ENCODE measurements at places on chromosomes 12 and 14. TPM values are rescaled to one million over a fixed set of nuclear protein-coding genes. Genes with fewer than 3 reads are reported as not detected.

The KLHL33 gene
- total RNA-seq: 0.47 TPM

The OR11H7 gene
- total RNA-seq: not detected

DNA sequence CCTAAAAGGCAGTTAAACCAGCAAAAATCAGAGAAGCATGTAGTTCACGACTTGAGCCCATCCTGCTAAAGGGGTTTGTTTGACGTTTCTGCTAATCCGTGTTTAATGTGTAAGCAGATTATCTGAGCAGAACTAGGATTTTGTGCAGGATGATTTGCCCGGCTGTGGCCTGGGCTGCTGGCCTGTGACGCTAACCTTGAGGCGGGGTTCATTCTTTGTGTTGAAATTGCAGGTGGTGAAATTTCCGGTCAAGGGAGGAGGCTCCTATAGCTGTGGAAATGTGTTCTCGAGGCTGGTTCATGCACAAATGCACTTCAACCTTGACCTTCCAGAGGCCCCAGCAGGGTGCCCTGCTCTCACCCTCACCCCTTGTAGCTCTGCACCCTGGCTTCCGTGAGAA, 63.7 kb downstream of the SLC24A4 start:
- H3K36me3 ChIP-seq: no peaks in the 10 kb centered on the region
- peak; percentile 73 for DNase-seq
- H3K4me1 ChIP-seq: peaks cover 3% of the 10 kb centered on the region

GRCh38 chr14:67934087-67934486, 114.5 kb downstream of the RAD51B start:
- H3K27ac ChIP-seq: no peak overlapping the region
- DNase-seq: no peak
- H3K4me3 ChIP-seq: no peak overlapping the region
- H3K27me3 ChIP-seq: no peaks in the 10 kb centered on the region
- no peaks in the 10 kb centered on the region for H3K36me3 ChIP-seq

The SRRM4 gene
- not detected for total RNA-seq

- H3K4me1 ChIP-seq: no peaks in the 10 kb centered on the region
- no peak overlapping the region for H3K4me3 ChIP-seq
- no peaks in the 10 kb centered on the region for H3K27me3 ChIP-seq
- no peak overlapping the region for H3K27ac ChIP-seq
These were observed 359.9 kb downstream of the NRXN3 start for GRCh38 chr14:78530078-78530477.

The TSFM gene
- 22.6 TPM for total RNA-seq

- peak overlapping the region; percentile 41 for H3K4me3 ChIP-seq
- no peaks in the 10 kb centered on the region for H3K36me3 ChIP-seq
- H3K4me1 ChIP-seq: peaks cover 13% of the 10 kb centered on the region
- DNase-seq: no peak
- H3K27me3 ChIP-seq: peaks cover 12% of the 10 kb centered on the region
These were observed 767.3 kb upstream of the TBX3 start for GRCh38 chr12:115451151-115451779.

The LPAR5 gene
- total RNA-seq: 3.8 TPM

The KRT73 gene
- total RNA-seq: not detected

GRCh38 chr14:103544388-103545218, 15.6 kb downstream of the TRMT61A start:
- peaks cover 57% of the 10 kb centered on the region for H3K4me1 ChIP-seq
- H3K27ac ChIP-seq: peak overlapping the region; percentile 18
- H3K27me3 ChIP-seq: no peaks in the 10 kb centered on the region
- H3K4me3 ChIP-seq: no peak overlapping the region
- H3K36me3 ChIP-seq: no peaks in the 10 kb centered on the region
- peak; percentile 51 for DNase-seq

The EML1 gene
- 34.5 TPM for total RNA-seq

- no peak overlapping the region for H3K27ac ChIP-seq
- H3K4me3 ChIP-seq: no peak overlapping the region
- no peaks in the 10 kb centered on the region for H3K36me3 ChIP-seq
- H3K4me1 ChIP-seq: no peaks in the 10 kb centered on the region
These were observed 168.8 kb downstream of the ANO4 start for GRCh38 chr12:100963381-100963780.

The PFKM gene
- total RNA-seq: 39.1 TPM

The LDHB gene
- 382 TPM for total RNA-seq

GRCh38 chr12:74119811-74120362, 417.7 kb upstream of the ATXN7L3B start:
- H3K27ac ChIP-seq: no peak overlapping the region
- no peaks in the 10 kb centered on the region for H3K36me3 ChIP-seq
- H3K27me3 ChIP-seq: no peaks in the 10 kb centered on the region
- no peak overlapping the region for H3K4me3 ChIP-seq

DNA sequence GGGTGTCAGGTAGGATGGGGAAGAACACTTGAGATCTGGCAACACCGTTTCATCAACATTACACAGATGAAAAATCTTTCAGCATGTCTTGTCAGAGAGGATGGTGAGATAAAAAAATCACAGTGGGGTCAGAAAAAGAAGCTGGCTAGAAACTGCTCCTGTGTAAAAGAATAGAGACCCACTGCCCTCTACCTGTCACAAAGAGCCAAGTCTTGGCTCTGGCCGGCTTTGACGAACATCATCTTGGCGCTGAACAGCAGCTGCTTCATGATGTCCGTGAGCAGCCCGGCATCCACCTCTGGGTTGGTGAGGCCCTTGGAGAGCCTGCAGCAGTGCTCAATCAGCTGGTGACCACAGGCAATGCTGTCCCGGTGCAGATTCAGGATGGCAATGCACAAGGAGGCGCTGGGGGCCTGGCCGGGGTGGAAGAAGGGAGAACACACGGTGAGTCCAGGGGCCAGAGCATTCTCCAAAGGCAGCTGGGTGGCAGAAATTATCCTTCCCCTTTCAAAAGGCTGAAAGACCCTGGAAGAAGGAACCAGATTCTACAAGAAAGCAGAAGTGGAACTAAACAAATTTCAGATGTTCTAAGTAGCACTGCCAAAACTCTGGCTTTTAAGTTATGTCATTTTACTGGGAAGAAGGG, 50.2 kb downstream of the ZFYVE26 start:
- peaks cover 98% of the 10 kb centered on the region for H3K36me3 ChIP-seq
- peak; percentile 52 for DNase-seq

DNA sequence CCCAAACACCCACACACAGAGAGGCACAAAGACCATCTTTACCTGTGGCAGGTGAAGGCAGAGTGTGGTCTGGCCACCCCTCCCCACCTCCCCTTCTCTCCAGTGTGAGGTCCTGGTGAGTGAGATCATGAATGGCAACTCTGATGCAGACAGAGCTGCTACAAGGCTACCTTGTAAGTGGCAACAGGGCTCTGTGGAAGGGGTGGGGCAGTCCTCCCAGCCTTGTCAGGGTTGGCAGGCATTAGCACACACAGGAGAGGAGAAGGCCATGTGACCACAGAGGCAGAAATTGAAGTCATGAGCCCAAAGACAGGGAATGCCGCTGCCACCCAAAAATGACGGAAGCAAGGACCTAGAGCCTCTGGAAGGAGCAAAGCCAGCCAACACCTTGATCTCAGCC, 30.7 kb downstream of the VWF start:
- H3K27me3 ChIP-seq: no peaks in the 10 kb centered on the region
- peaks cover 57% of the 10 kb centered on the region for H3K4me1 ChIP-seq
- no peak for DNase-seq
- H3K4me3 ChIP-seq: no peak overlapping the region

The TMEM52B gene
- 3.6 TPM for total RNA-seq

- H3K27ac ChIP-seq: no peak overlapping the region
- H3K27me3 ChIP-seq: no peaks in the 10 kb centered on the region
- peaks cover 100% of the 10 kb centered on the region for H3K36me3 ChIP-seq
- no peak for DNase-seq
These were observed 10.1 kb downstream of the IL23A start for GRCh38 chr12:56348776-56349175.

The TTC9 gene
- 5.5 TPM for total RNA-seq

DNA sequence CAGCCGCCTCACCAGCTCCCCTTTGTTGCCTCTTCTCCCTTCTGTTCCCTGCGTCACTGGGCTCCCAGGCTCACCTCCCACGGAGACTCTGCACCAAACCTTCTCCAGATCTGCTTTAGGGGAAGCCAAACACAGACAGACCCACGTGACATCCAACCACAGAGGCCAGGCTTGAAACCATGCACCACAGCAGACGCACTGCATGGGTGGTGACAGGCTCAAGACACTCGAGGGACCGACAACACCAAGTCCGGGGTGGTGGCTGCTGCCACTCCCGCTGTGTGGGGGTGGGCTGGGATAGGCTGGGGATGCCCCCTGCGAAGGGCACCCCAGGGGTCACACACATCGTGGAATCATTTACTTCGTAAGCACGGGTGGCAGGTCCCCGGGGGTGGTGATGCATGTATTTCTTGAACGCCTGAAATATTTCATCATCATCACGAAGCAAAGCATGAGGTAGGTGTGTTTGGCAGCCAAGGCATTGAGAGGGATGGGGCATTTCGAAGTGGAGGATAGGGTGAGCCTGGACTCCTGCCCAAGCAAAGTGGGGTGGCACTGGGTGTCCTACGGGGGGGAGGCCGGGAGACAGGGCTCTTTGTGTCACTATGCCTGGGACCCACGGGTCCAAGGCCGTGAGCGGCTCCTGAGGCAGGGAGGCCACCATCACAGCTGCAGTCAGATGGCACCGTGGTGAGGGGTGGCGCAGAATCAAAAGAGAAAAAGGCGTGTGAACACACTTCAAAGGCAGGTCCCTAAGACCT, 66.8 kb upstream of the RFLNA start:
- no peak overlapping the region for H3K27ac ChIP-seq
- H3K27me3 ChIP-seq: no peaks in the 10 kb centered on the region
- peaks cover 14% of the 10 kb centered on the region for H3K4me1 ChIP-seq
- H3K4me3 ChIP-seq: no peak overlapping the region

DNA sequence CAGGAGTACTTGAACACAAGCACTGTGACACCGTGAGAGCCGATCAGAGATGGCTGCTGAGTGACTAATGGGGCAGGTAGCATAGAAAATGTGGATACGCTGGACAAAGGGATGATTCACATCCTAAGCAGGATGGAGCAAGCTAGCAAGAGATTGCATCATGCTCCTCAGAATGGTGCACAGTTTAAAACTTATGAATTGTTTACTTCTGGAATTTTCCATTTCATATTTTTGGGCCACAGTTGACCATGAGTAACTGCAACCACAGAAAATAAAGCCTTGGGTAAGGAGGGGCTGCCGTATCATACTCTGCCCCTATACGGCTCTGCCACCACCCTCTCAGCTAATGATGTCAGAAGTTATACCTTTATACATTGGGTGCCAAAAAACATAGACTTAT, 23.3 kb upstream of the MARK3 start:
- no peak overlapping the region for H3K4me3 ChIP-seq
- no peak overlapping the region for H3K27ac ChIP-seq
- no peaks in the 10 kb centered on the region for H3K36me3 ChIP-seq
- H3K4me1 ChIP-seq: no peaks in the 10 kb centered on the region
- DNase-seq: no peak

The RNF31 gene
- 67.3 TPM for total RNA-seq

DNA sequence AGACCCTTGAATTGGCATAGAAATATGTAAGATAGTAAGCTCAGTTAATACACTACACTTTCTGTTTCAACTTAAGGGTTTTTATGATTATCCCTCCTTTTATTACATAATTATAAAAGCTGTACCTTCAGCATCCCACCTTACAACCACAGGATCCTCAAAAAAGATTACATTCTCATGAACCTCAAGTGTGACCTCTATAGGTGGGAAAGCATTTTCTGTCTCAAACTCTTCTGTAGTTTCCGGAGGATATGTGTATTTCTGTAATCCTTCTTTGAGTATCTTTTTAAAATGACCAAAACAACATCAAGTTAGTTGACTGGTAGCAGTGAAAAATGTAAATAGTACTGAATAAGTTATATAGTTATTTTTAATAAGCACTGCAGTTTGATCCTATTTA, 75.9 kb downstream of the DNAI7 start:
- no peak overlapping the region for H3K27ac ChIP-seq
- H3K27me3 ChIP-seq: no peaks in the 10 kb centered on the region
- no peak for DNase-seq
- H3K4me1 ChIP-seq: no peaks in the 10 kb centered on the region
- H3K4me3 ChIP-seq: no peak overlapping the region
- H3K36me3 ChIP-seq: no peaks in the 10 kb centered on the region

The TDP1 gene
- total RNA-seq: 9.6 TPM
